ENCODE measurements at places on chromosomes 1 and 21.
A peak's percentile ranks its signal among the peaks of the same experiment; 100 is the strongest.

DNA sequence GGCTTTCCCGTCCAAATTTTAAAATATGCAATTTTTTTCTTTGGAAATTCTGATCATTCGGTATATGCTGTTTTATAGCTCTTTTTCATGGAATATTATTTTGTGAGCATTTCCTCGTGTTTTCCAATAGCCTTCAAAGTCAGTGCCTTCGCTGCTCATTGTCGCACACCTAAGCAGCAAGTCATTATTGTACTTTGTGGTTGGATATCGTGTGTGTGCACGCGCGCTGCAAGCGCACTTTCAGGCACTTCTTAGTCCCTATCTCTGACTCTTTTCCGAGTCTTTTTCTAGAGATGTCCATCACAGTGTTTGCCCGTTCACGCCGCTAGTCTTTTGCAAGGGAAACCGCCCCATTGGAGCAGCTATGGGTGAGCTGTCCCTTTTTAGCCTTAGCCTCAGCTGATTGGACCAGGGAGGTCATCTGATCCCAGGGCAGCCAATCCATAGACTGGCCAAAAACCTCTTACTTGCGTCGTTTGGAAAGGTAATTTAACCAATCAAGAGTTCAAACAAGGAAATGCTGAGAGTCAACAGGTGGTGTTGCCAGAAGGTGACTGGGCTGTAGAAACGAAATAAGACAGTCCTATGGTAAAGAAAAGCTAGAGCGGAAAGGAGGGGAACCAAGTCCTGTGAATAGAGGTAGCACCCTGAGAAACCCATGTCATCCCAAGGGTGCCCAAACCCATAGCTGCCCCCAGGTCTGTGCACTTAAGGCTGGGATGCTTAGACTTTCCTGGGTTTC lies 710 bp upstream of the HYI start:
- peak; percentile 77 for DNase-seq

DNA sequence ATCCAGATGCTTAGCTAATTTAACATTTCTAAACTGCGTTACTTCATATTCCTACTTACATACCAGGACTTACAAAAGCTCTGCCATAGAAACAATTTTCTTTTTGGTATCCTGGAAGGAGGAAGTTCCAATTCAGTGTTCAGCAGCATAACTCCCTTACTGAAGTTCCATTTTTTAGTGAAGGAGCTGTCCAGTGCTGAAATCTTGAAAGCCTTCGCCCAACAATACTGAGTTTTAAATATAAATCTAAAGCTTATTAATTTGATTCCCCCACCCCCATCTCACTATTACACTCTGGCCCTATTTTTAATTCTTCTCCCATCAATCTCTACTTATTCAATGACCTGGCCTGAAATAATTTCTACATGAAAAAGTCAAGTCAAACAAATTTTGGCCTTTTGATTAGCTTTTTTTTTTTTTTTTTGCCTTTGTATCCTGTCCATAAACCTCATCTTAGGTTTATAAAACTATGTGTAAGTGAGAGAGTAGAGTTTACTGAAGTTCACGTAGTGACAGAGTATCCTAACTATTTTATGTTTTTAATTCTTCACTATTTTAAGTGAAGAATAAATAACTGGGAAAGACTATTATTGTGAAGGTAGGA lies 323.0 kb upstream of the PLD5 start:
- DNase-seq = no peak

- no peak for DNase-seq
Measured at GRCh38 chr1:110519125-110519810, at the start of gene KCNA10. KCNA10 (minus strand) TSS chr1:110519175; CDS start chr1:110518787, 388 bp downstream.

GRCh38 chr1:24749886-24750285 lies 4.6 kb downstream of the CLIC4 start:
- DNase-seq = no peak

DNA sequence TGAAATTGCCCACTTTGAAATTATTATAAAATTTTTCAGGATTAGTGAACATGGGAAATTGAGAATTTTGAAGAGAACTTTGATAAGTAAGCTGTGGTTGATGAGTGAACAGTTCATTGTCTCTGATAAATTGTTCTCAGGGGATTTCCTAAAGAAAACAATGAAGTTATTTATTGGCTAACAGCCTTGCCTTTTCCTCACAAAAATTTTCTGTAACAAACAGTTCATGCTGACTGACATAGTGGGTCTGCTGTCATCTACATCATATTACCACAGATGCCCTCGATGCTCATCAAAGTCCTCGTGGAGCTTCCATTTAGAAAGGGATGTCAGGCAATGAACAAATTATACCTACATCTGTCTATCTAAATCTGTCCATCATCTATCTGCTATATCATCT lies 113.4 kb downstream of the PTBP2 start:
- no peak for DNase-seq

- no peak for DNase-seq
Measured at GRCh38 chr1:11804666-11805421, 920 bp downstream of the MTHFR start.

GRCh38 chr1:193355178-193355577 lies 168.8 kb upstream of the B3GALT2 start:
- DNase-seq = no peak

DNA sequence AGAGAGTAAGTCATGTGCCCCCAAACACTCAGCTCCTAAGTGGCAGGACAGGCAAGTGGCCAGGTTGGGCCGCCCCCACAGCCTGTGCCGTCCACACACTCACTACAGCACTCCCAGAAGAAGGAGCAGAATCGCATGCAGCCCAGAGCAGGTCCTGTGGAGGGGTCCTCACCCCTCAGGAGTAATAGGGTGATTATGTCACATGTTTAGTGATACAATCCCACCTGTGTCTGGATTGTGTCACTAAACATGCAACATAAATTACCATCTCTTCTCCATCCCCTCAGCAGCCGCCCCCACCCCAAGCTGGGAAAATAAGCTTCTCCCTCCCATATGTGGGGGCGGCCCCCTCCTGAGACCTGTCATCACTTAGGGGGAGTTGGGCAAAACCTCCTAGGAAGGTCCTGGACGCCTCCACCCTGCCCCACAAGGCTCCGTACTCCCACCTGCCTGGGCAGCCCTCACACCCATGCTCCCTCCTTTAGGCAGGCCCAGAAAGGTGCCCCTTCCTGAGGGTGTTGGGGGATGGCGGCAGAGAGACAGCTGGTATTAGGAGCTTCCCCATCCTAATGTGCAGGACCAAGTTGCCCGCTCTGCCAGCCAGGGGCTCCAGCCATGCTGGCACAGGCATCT lies 56.9 kb downstream of the STUM start:
- no peak for DNase-seq

DNA sequence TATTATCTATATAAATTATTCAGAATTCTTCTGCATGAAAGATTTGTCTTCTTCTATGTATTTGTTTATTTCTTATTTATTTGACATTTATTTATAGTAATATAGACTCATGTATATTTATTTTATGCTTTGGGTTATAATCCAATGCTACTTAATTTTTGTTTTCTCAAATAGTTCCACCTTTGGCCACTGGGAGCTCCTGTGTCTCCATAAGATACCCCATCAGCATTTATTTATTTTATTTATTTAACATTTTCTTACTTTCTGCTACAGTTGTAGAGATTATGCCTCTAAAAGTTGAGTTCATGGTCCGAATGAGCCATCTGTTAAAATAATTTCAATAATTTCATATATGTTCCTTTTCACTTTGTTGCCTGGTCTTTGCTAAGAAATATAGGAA lies 289.4 kb downstream of the ADGRL2 start:
- DNase-seq = no peak

- no peak for DNase-seq
Measured at GRCh38 chr1:5826601-5827000, 165.6 kb downstream of the NPHP4 start.

- no peak for DNase-seq
Measured at GRCh38 chr21:31543191-31543590, 116.3 kb upstream of the SOD1 start.

GRCh38 chr1:183685112-183685713 lies 32.1 kb upstream of the APOBEC4 start:
- peak; percentile 21 for DNase-seq

DNA sequence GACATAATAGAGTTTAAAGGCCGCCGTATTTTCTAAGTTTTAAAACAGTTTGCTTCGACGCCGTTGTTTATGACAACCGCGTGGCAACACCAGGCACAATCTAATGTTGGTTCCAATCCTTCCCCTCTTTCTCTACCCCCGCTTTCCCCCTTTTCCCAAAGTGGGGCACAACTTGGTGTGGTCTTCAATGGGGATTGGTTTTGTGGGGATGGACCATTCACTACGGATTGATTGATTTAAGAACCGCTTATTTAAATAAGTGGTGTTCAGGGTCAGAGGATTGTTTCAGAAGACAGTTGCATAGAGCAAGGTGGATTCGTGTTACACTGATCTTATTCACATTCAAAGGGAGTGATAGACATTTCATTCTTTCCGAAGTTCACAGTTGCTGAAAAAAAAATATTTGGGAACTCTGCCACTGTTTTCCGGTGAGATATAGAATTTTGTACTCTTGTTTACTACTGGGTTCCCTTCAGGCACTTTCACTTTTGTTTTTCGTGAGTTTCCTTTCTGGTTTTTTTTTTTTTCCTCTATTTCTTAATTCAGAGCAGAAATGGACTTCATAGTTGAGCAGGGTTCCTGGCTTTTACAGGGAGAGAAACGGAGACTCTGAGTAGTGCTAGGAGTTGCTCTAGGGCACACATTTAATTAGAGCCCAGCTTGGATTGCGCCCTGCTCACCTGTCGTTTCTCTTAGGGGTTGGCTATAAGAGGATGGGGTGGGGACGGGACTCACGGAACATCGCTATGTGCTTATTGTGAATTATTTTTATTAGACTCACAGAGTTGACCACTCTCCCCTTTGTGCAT lies 79.6 kb upstream of the AK4 start:
- no peak for DNase-seq

- no peak for DNase-seq
Measured at GRCh38 chr1:210428696-210429095, 100.0 kb downstream of the HHAT start.

DNA sequence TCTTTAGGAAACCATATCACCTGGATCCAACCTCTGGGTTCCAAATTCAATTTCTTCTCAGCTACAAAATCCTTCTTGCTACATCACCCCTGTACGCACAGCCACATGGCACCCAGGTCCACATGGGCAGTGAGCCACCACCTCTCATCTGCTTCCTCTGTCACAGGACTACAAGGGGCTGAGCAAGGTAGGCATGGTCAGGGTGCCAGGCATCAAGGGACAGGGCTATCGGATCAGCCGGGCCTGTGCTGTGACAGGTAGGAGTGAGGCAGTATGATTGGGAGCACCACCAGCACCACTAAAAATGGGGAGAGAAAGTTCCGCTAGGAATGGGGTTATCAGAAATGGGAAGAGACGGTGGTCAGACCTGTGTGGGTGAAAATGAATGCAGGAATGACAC lies 29.4 kb downstream of the S100A6 start:
- DNase-seq = no peak
